ENCODE measurements at places on chromosomes 16 and 17. TPM values are rescaled to one million over a fixed set of nuclear protein-coding genes. Genes with fewer than 3 reads are reported as not detected.

TIMM22 gene
- 6.5 TPM for polyA plus RNA-seq

CDH1 gene
- polyA plus RNA-seq: 78.8 TPM

SBK1 gene
- 1.4 TPM for polyA plus RNA-seq

C17orf67 gene
- polyA plus RNA-seq: 3.2 TPM

SMPD3 gene
- 2.8 TPM for polyA plus RNA-seq

CCL14 gene
- 5.7 TPM for polyA plus RNA-seq

All from pancreas (tissue), 10 donors.